ENCODE measurements at places on chromosomes 2 and 18. TPM values are rescaled to one million over a fixed set of nuclear protein-coding genes. Genes with fewer than 3 reads are reported as not detected.

The ARL6IP6 gene
- 30.8 TPM for total RNA-seq

The AGFG1 gene
- 135 TPM for total RNA-seq

The PSMA8 gene
- total RNA-seq: not detected

The MFSD6 gene
- total RNA-seq: 55.0 TPM

The REEP1 gene
- under 0.01 TPM for total RNA-seq

The RNU2-63P gene
- total RNA-seq: 51.9 TPM

The TSPYL6 gene
- not detected for total RNA-seq

The ANKRD30B gene
- not detected for total RNA-seq

The MALL gene
- 38.3 TPM for total RNA-seq

The HAAO gene
- 0.50 TPM for total RNA-seq

The ASB18 gene
- not detected for total RNA-seq

The CIAO1 gene
- total RNA-seq: 85.8 TPM

The ZNF513 gene
- total RNA-seq: 11.9 TPM

The MTCL1 gene
- total RNA-seq: 17.8 TPM

The TNS1 gene
- 0.50 TPM for total RNA-seq

The RRM2 gene
- 1.0 TPM for total RNA-seq

All from nasal cavity respiratory epithelium epithelial cell of viscerocranial mucosa (primary cell).